ENCODE measurements at places on chromosomes 3 and 15. TPM values are rescaled to one million over a fixed set of nuclear protein-coding genes. Genes with fewer than 3 reads are reported as not detected.

TMEM158 gene
- 10.7 TPM for polyA plus RNA-seq

DNA sequence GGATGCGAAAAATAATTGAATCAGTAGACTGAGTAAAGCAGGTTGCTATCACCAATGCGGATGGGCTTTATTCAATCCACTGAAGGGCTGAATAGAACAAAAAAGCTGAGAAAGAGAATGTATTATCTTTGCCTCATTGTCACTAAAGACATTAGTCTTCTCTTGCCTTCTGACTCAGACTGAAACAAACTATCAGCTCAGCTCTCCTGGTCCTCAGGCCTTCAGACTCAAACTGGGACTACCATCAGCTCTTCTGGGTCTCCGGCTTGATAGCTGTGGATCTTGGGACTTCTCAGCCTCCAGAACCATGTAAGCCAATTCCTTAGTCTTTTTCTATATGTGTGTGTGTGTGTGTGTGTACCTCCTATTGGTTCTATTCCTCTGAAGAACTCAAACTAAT lies 12.6 kb downstream of the IFT57 start:
- DNase-seq = no peak

DNA sequence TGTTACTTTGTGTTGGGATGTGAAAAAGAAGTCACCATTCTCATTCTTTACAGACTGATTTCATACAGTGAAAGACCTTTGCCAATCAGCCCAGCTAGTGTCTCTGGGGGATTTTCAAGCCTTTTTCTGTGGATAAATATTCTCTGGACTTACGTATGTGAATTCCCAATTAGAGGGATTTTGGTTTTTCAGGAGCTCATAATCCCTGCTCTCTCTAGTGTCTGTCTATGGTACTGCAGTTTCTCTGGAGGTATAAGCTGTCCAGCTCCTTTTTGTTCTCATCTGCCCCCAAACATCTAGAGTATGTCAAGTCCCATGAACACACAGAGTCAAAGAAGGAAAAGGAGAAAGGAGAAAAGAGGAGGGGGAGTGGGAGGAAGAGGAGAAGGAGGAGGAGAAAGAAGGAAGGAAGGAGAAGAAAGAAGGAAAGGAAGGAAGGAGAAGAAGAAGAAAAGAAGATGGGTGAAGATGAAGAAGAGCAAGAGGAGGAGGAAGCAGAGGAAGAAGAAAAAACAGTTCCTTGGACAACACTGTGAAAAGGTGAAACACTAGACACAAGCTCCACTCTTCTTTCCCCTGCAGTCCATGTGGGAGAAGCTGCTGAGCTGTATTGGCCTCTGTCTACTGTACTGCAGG lies 218.6 kb downstream of the GREM1 start:
- DNase-seq = no peak

DNA sequence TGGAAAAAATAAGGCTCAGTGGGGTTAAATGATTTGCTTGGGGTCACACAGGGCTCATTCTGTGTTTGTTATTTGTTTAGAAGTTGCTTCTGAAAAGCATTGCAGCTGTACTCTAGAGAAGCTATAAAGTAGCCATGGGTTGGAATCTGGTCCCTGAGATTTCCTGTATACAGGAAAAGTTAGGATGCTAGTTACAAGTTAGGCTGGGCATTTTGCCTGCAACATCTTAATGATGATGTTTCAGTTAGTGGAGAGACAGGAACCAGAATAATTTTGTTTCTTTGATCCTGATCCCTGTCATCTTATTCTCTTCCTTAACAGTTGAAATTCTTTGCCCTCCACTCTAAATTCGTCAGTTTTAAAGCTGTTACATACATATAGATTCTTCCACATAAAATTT lies 445.3 kb downstream of the OTOL1 start:
- no peak for DNase-seq

- DNase-seq = no peak
Measured at GRCh38 chr15:90190606-90191343, 10.4 kb upstream of the SEMA4B start.

C3orf49 gene
- 0.50 TPM for polyA plus RNA-seq

- no peak for DNase-seq
Measured at GRCh38 chr3:188434594-188434993, 280.6 kb downstream of the LPP start.

GRCh38 chr15:90049666-90050604 lies 48.8 kb downstream of the ZNF710 start:
- no peak for DNase-seq

GRCh38 chr3:64530434-64531049 lies 157.3 kb downstream of the ADAMTS9 start:
- DNase-seq = peak; percentile 51

DNA sequence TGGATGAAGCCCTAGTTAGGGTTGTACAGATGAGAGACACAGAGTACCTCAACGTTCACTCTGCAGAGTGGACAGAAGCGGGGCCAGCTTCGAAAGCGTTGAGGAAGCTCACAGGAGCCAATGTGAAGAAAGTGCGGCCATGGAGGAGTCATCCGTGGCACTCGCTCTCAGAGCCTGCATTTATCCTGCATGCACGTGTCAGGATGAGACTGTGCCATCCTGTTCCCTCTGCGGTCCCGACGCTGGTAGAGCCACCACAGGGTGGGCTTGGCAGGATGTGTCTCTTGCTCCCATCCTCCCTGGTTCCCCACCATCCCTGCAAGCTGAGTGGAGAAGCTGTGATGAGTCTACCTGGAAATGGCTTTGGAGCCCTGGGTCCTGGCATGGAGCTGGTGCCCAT lies 39.3 kb downstream of the KLHL25 start:
- DNase-seq = no peak

- no peak for DNase-seq
Measured at GRCh38 chr3:107600780-107601179, 78.0 kb downstream of the BBX start.

DNA sequence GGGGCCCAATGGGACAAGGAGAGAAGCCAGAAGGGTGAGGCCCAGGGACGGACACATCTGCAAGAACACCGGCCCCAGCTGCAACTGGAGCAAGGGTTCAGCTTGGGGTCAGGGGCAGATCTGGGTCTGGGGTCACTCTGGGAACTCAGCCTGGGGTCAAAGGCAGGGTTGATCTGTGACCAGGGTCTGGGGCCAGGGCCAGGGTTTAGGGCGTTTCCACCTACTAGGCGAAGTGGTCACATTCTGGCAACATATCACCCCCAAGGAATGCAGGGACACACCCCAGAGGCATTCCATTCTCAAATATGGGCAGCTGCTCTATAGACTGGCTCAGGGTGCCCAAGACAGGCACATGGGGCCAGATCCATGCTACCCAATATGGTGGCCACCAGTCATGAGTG lies 9.0 kb downstream of the UROC1 start:
- no peak for DNase-seq

- DNase-seq = no peak
Measured at GRCh38 chr3:151552589-151552988, 91.7 kb upstream of the IGSF10 start.

GRCh38 chr15:41445399-41445798 lies 28.5 kb downstream of the RTF1 start:
- DNase-seq = no peak

GRCh38 chr15:24039683-24040082 lies 352.6 kb upstream of the NDN start:
- no peak for DNase-seq

DNA sequence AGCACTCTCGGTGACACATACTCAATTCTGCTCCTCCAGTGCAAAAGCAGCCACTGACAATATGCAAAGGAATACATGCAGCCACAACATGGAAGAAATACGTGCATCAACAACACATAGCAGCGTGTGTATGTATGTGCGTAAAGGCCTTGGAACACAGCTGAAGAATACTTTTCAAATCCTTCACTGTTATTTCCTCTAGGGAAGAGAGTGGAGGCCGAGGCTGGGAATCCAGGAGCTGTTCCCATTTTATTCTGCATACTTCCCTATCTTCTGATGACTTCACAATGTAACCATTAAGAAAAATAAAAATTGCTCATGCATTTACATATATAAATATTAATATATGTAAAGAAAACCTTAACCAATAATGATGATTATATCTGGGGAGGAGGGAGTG lies 36.6 kb upstream of the MGLL start:
- DNase-seq = no peak

GRCh38 chr3:197881970-197882338 lies 68.0 kb upstream of the RPL35A start:
- no peak for DNase-seq

GRCh38 chr3:23876923-23877322 lies 39.9 kb downstream of the NKIRAS1 start:
- DNase-seq = no peak

DNA sequence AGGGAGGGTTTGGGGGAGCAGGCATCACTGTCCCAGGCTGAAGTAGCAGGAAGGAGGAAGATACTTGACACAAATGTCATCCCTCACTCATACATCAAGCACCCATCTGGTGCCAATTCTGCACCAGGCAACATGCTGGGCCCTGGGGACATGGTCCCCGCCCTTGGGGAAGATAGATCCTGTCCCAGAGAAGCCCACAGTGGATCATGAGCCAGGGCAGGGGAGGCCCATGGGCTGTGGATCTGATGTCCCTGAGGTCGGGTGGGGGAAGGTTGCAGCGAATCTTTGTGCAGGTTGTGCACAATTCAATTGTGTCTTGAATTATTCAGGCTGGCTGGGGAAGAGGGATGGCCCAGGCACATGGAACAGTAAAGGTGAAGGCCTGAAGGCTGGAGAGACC lies 6.4 kb upstream of the CCDC33 start:
- no peak for DNase-seq

GRCh38 chr3:52819936-52820335 lies 10.5 kb downstream of the ITIH4 start:
- no peak for DNase-seq

ADGRG7 gene
- polyA plus RNA-seq = 0.17 TPM

- no peak for DNase-seq
Measured at GRCh38 chr3:117510396-117510795, 800.8 kb downstream of the TUSC7 start.

DNA sequence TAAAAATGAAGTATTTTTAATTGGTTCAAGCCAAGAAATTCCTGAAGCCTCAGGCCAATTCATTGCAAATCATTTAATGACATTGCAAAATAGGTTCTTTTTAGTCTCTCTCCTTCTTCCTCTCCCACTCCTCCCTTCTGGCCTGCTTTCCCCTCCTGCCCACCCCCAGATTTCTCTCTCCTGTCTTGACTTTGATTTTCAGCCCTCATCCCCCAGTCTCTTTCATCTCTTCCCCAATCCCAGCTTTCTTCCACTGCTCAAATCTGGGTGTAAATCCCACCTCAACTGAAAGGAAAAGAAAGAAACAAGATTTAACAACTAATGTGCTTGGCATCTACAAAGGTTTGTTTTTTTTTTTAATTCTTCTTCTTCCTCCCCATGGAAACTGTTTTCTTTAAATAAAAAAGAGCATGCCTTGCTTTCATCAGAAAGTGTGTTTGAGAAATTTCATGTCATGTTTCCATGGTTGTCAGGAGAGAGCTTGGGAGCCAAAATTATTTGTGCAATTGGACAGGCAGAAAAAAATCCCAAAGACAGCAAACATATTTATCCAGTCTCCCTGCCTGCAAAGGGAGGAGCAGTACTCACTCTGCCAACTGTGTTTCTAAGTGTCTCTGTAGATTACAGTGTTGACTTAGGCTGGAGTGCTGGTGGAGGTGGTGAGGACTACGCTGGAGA lies 50.4 kb downstream of the BOC start:
- no peak for DNase-seq

DNA sequence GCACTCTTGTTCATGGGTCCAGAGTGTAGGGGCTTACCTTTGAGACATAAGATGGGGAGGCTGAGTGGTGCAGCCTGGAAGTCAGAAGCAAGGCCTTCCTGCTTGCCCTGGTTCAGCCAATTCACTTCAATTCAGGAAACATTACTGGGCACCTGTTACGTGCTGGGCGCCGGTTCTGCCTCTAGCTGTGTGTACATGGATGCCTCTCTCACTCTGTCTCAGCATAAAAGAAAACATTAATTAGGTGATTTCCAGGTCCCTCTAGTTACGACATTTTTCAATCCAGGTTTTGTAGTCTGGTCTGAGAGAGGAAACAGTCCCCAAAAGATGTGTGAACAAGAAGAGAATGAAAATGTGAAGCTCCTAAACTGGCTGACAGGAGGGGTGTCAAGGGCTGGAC lies 1.2 kb downstream of the RTP1 start:
- no peak for DNase-seq

KLHL40 gene
- polyA plus RNA-seq = not detected

DNA sequence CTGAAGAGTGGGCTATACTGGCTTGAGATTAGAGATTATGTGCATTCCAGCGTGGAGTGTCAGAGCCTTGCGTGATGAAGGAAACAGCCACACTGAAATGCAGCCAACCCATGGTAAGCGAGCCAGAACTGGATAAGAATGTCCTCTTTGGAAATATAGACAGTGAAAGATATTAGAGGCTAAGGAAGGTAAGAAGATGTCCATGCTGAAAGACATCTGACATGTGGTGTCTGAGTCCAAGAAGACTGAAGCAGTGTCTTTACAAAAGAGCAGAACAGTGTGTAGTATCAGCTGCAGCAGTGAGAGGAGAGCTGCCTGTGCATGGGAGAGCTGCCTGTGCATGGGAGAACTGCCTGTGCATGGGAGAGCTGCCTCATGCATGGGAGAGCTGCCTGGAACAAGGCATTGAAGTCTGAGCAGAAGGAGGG lies 672.2 kb downstream of the DIPK2A start:
- DNase-seq = no peak

- DNase-seq = no peak
Measured at GRCh38 chr15:82858932-82859331, 49.5 kb downstream of the WHAMM start.

MORC1 gene
- polyA plus RNA-seq = 0.60 TPM
